Activated CD8-positive, alpha-beta memory T cell treated with anti-CD3 and anti-CD28 coated beads for 4 hours (primary cell): ENCODE measurements at places on chromosomes 3 and 15.

DNA sequence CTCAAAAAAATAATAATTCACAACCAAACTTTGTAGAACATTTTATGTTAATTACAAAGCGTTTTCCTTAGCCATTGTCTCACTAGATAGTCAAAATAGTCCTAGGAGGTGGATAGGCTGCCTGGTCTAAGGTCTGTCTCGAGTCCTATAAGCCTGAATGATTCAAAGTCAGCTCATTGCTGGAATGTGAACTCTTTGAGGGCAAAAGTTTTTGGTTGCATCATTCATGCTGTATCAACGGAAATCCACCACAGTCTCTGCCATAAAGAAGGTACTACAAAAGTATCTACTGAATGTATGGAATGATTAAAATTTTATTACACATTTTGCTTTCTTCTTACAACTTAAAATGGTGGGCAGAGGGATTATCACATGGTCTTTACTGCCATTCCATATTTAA lies 387.3 kb upstream of the RARB start:
- DNase-seq, result no peak

GRCh38 chr15:72884311-72884710 lies 100.8 kb upstream of the ADPGK start:
- no peak for DNase-seq

DNA sequence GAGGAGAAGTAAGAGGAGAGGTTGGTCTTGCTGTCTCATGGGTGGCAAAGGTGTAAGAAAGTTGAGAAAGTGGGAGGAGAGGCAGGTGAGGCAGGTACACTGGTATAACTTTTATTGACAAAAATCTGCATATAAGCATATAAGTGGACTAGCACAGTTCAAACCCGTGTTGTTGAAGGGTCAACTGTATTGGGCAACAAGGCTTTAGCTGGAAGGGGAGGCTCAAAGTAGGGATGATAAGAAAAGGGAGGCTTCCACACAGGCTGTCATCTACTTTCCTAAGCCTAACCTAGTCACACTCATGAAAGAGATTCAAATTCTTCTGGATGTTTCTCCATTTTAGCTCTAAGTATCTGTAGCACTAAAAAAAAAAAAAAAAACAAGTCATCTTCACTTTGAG lies 188.1 kb upstream of the SEMA6D start:
- DNase-seq, result no peak

DNA sequence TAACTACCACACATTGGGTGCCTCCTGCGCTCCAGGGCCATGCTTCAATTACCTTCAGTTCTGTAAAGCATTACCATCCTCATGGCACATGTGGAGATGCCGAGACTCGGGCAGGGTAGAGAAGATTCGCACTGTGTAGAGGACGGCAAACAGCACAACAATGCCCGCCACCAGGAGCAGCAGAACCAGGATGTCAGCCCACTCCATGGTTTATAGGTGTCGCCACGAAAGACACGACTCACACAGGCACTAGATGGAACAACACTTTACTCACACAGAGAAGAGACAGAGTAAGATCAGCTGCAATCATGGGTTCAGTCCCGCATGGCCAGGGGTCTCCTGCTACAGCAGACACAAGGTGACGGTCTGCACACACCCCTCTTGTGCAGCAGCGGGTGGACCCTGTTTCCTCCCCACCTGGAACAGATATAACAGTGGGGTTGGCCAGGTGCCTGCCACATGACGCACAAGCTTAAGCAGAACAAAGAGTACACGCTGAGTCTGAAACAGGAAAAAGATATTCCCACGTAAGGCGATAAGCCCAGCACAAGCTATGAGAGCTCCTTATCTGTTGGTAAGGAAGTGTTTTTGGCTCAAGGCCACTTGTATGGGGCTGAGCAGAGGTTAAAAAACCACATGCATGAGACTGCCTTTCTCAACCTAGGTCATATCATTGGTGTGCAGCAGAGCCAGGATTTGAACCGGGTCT lies 2.5 kb upstream of the TBC1D21 start:
- no peak for DNase-seq

DNA sequence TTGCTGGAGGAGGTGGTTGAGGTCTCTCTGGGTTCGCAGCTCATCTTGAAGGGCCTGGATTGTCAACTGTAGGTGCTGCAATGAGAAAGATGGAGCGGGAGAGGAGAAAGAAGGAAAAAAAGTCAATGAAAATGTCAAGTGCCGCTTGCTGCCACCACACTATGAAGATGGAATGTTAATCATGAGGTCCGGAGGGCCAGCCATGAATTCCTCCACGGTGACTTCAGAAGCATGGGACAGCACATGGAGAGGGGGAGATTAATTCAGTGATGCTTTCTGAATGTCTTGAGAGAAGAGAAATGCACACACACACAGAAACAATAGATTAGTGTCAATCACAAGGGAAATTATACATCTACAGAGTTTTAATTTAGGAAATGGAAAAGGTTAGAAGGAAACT lies 171.9 kb downstream of the ERC2 start:
- no peak for DNase-seq

GRCh38 chr15:55003965-55004873 lies 192.5 kb downstream of the RSL24D1 start:
- no peak for DNase-seq

DNA sequence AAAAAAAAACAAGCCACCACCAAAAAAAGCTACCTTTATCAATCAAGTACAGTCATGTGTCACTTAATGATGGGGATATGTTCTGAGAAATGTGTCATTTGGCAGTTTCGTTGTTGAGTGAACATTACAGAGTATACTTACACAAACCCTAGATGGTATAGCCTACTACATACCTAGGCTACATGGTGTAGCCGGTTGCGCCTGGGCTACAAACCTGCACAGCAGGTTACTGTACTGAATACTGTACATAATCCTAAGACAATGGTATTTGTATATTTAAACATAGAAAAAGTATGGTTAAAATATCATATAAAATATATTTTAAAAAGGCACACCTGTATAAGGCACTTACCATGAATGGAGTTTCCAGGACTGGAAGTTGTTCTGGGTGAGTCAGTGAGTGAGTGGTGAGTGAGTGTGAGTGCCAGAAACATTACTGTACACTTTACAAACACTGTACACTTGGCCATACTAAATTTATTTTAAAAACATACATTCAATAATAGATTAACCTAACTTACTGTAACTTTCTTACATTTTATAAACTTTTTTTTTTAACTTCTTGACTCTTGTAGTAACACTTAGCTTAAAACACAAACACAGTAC lies 25.9 kb upstream of the JMJD7 start:
- DNase-seq, result no peak

DNA sequence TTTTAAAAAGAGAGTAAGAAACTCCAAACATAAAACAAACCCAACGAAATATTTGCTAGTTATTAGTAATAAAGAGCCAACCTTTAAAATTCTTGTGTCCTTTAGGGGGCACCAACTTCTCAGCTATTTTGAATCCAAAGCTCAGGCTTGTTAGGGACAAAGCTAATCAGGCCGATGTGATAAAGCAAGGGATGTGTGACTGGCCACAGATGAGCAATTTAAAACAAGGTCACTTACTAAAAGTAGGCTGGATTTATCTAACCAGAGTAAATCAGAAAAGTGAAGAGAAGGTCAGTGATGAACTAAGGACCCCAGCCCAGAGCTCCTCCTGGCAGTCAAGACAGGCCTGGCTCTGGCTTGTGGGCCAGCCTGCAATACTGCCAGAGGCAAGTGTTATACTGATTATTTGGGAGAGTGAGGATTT lies 108.5 kb downstream of the CYP19A1 start:
- DNase-seq, result no peak

GRCh38 chr3:151501171-151501922 lies 40.5 kb upstream of the IGSF10 start:
- DNase-seq, result no peak

DNA sequence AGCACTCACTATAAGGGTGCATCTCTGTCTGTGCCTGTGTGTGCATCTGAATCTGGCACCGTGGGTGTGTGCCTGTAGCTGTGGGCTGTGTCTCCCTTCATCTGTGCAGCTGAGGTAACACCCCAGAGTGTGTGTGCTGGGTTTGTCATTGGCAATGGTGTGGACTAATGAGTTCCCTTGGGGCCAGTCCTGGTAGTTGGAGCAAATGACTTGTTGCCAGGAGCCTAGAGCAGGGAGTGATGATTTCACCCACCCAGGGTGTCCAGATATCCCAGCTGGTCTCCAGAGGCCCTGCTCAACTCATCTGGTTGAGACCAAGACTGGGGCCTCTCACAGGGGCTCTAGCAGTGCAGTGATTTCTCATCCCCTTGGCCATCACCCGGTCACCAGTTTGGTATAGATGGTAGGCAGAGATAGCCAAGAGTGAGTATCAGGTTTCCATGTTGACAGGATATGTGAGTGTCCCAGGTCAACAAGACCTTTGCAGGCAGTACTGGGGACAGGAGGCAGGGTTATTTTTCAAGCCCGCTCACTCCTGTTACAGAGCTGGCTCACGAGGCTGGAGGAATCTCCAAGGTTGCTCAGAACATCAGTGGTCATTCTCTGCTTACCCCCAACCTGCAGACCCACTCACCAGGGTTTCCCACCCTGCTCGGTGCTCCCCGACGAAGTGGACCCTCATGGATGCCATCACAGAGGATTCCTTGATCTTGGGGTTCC lies 4.1 kb upstream of the HDAC11 start:
- no peak for DNase-seq

DNA sequence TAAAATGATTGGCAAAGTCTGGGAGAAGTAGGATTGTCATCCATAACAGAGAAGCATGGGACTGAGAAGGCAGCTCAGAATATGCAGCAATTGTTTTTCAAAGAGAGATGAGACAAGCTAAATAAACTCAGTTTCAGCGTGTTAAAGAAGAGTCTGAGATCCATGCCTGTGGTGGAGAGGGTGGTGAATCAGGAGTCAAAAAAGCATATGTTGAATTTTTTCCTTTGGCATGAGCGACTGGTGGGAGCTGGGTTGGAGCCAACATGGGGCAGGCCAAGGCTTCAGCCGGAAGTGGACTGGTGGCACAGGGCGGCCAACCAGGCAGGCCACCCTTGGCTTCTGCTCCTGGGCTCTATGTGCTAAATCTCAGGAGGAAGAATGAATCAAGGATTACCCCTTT lies 102.0 kb downstream of the SST start:
- DNase-seq, result no peak

GRCh38 chr3:152205097-152205593 lies 63.6 kb upstream of the MBNL1 start:
- DNase-seq, result no peak

DNA sequence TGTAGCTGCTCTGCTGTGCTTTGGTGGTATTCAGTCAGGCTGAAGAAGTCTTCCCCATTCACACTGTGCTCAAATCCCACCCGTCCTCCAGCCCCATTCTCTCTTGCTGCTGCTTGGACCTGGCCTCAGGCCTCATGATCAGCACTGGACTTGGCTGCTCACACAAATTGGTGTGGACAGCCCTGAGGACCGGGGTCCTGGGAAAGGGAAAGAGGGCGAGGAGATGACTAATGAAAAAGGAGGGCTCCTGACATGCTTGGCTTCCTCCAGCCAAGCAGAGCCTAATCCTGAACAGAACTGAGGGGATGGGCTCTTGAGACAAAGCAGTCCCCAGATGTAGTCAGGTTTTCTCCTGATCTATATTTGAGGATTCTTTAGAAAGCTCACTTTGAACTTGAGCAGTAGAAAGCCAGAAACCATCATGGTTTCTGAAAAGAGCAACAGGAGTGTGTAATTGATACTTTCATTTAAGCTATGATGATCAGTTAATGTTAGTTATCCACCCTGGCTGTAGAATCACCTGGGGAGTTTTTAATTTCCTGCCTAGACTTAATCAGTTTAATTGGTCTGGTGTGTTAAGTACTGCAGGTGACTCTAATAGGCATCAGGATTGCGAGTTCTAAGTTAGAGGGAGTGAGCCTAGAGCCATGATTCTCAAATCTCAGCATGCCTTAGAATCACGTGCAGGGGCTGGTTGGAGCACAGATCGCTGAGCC lies 79.4 kb upstream of the THBS1 start:
- DNase-seq, result no peak

DNA sequence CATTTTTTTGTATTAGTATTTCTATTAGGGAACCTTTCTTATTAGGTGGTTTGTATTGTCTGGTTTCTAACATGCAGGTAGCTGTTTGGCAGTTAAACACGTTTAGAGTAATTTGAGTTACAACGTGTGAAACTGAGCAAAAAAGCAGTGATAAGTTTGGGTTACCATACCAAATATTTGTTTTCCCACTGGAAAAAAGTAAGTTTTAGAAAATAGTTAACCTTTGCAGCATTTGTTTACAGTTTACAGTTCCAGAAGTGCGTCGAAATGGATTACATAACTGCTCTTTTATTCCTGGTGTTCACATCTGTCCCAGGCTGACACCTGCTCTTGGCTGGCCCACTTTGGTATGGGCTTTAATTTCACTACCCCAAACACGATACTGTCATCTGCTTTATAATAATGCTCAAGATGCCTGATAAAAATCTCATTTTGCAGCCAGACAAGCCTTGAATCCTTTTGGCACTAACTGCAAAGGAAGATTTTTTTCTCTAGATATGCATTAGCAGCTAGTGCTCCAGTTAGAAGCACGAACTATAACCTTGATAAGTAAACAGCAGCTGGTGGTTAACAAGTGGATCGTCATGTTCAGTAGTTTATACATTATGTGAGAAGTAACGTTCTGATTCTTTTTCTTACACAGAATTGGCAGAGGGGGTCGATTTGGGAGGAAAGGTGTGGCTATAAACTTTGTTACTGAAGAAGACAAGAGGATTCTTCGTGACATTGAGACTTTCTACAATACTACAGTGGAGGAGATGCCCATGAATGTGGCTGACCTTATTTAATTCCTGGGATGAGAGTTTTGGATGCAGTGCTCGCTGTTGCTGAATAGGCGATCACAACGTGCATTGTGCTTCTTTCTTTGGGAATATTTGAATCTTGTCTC lies 5.3 kb downstream of the EIF4A2 start:
- no peak for DNase-seq

DNA sequence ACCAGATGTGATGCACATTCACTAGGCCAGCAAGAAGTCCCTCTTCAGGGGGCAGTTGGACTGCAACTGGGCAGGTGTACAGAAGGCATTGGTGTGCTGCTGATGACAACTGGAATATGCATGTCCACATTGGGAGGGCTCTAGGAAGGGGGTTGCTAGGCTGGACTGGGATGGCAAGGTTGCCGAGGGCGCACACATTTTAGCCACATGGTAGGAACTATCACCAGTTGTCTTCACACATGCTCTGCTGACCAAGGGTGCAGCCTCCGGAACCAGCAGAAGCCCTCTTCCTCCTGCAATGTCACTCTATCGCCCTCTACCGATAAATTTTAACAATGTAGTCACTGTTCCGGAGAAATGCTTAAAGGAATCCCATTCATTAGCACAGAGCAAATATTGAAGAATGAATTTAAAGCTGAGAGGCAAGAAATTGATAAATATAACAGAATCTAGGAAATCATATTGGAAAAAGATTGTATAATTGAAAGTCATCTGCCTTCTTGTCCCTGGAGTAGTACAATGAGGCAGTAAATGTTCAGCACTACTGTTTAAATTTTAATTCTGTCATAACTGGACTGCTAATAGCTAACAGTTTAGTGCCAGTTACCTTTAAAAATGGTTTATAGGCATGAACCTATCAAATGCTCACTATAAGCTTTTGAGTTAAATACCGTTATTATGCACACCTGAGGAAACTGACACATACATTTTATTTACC lies 22.6 kb upstream of the LYSMD4 start:
- DNase-seq, result no peak

GRCh38 chr3:136351351-136351750 lies 101.2 kb downstream of the PCCB start:
- no peak for DNase-seq

- DNase-seq, result no peak
Measured at GRCh38 chr15:98635848-98636247, 12.5 kb upstream of the IGF1R start.
